ENCODE measurements at places on chromosomes 7 and 10.

DNA sequence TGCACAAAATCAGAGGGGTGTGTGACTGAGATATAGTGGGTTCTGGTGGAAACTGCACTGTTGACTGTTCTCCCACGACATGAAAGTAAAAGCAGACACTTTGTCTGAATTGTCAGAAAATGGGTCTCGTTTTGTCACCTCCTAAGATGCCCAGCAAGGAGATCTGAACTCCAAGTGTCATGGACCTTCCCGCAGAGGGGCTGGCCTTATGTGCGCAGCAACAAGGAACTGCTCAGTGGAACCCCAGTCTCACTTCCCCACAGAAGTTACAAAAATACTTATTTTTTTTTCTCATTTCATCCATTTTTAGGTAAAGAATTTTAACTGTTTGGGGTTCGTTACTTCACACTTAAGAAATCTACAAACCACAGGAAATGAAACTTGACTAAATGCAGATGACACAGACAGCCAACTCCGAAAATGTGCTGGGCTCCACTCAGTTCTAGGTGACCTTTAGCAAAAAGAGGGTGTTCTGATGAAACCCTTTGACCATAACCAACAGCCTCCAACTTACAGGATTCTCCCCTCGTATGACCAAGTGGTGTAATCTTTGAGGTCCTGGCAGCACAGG, 115.0 kb downstream of the FAM107B start:
- DNase-seq, result peak; percentile 66

- DNase-seq, result no peak
Measured at GRCh38 chr7:86814661-86815379, 171.1 kb downstream of the GRM3 start.

- DNase-seq, result no peak
Measured at GRCh38 chr10:85492684-85493083, 873.9 kb downstream of the GRID1 start.

DNA sequence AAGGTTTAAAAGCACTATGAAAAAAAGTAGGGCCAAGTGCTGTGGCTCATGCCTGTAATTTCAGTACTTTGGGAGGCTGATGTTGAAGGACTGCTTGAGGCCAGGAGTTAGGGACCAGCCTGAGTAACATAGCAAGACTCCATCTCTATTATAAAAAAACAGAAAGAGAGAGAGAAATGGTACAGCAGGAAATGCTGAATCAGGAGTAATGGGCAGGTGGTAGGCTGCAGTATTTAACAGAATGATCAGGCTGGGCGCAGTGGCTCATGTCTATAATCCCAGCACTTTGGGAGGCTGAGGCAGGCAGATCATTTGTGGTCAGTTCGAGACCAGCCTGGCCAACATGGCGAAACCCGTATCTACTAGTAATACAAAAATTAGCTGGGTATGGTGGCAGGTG, 49.6 kb downstream of the SCD start:
- DNase-seq, result no peak

- no peak for DNase-seq
Measured at GRCh38 chr7:156347132-156347531, 293.4 kb upstream of the RNF32 start.

DNA sequence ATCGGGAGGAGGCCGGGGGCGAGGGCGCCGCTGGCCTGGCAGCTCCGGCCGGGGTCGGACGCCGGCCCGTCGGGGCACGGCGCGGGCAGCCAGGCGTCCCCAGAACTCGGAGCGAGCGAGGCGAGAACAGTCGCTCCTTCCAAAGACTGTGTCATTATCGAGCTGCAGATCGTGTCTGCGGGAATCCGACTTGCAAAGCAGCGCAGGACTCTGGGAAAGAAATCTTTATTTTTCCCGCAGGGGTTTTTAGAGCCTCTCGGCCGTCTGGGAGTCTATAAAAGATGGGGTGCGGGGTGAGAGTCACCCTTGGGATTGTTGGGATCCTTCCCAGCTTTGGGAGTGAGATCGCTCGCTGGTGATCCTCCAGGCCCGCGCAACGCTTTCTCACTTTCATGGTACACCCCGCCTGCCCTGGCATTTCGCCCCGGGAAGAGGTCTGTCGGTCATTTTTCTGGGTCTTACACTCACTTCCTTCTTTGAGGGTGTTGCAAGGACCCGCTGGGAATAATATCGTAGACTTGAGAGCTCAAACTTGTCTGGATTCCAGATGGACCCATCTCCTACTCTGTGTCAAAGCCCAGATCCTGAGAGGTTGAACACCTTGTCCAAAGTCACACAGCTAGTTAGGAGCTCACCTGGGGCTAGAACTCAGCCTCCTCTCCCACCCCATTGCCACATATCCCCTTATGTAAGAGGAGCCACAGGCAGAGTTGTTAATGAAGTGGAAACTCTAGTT, 1.0 kb downstream of the UBTD1 start:
- DNase-seq, result no peak

GRCh38 chr7:42739638-42740037, 172.2 kb downstream of the C7orf25 start:
- DNase-seq, result no peak

DNA sequence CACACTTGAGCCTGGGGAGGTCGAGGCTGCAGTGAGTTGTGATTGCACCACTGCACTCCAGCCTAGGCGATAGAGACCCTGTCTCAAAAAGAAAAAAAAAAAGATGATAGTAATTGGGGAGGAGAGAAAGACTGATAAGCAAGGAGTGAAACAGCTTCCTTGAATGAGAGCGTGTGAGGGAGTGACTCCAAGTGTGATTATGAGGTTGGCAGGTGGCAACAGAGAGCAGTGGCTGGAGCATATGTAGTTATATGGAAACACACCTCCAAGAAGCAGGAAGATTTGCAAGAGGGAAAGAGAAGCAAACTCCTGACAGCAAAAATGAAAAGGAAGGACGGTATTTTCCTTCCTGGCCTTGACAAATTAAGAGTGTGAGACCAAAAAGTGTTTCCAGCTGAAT, 50.4 kb downstream of the VKORC1L1 start:
- no peak for DNase-seq

DNA sequence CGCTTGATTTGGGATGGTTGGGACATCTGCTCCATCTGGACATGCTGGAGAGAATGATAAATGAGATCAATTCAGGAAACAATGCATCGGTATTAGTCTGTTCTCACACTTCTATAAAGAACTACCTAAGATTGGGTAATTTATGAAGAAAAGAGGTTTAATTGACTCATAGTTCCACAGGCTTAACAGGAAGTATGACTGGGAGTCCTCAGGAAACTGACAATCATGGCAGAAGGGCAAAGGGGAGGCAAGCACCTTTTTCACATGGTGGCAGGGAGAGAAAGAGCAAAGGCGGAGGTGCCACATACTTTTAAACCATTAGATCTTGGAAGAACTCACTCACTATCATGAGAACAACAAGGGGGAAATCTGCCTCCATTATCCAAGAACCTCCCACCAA, 16.8 kb upstream of the TSPAN12 start:
- DNase-seq, result no peak

DNA sequence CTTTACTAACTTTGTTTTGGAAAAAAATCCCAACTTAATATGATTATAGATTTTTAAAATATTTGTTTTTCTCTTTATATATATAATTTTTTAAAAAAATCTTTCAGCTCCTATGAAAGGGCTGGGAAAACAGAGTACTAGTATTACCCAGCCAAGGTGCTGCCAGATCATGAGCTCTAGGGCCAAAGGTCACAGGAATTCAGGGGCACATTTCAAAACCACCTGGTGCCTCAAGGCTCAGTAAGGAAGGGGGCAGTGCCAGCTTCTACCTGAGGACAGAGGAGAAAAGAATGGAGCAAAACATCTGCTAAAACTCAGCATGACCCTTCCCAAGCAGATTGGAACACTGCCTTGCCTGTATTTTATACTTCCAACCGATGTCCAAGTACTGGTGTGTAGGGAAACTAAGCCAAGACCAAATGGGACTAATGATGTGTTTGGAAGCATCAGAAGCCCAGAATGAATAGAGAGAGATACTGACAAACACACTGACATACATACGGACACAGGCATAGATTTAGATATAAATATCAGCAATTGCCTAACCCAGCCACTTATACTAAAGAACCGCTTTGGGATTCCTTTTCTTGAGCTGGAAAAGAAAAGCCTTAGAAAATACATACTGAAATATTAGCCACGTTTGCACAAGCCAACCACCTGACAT, 667.3 kb downstream of the PARD3 start:
- DNase-seq, result no peak

DNA sequence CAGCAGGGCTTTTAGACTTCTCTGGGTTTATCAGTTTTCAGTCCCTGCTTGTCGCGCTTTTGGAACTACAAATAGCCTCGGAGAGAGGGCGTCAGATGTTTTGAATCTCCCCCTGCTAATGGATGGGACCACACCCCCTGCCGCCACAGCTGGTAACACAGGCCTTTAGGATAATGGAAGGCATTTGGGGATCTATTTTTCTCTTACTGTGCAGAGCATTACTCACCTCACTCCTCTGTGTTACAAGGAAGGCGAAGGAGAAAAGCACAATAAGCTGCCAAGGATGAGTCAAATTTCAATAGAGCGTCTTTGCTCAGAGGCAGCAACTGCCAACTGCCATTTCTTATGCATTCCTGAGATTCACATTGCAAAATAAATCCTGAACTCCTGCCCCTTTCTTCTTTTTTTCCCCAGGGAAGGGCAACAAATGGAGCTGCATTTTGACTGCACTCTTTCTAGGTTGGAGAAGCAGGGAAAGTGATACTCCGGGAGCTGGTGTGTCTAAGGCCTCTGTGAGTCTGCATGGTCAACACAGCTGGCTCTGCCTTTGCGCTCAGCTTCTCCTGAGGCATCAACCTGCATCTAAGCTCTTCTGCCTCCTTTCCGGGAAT, 31.5 kb upstream of the SMNDC1 start:
- DNase-seq, result no peak

- no peak for DNase-seq
Measured at GRCh38 chr10:44936314-44936975, 23.2 kb upstream of the RASSF4 start.

GRCh38 chr10:77604941-77605351, 32.7 kb downstream of the KCNMA1 start:
- no peak for DNase-seq

DNA sequence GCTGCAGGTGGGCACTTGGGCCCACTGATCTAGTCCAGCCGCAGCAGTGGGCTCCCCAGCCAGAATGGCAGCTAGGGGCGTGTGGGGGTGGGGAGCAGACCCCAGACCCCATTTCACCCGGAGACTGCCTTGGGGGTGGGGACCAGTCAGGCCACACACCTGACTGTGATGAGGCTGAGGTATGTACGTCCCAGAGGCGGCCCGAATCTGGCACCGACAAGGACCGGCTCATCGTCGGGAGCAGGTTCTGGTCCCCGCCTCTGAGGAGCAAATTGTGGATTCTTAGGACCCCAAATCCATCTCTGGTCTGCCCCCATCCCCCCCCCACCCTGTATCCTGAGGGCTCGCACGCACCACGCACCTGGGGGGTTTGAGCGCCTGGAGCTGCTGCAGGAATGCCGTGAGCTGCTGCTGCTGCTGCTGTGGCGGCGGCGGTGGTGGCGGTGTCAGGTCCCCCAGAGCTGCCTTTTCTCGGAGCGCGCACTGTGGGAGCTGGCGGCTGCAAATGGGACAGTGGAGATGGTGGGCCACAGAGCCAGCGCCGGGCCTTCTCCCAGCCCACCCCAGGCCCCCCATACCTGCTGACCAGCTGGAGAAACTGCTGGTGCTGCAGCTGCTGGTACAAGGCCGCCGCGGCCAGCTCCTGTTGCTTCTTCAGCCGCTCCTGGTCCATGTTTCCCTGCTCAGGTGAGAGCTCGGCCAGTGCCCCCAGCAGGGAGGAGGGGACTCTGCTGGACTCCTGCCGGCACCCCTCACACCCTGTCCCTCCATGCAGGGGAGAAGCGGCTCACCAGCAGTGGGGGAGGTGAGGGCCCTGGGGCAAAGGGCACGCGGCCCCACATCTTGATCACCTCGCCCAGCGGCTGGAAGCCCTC, 10.2 kb downstream of the GIGYF1 start:
- DNase-seq, result no peak

DNA sequence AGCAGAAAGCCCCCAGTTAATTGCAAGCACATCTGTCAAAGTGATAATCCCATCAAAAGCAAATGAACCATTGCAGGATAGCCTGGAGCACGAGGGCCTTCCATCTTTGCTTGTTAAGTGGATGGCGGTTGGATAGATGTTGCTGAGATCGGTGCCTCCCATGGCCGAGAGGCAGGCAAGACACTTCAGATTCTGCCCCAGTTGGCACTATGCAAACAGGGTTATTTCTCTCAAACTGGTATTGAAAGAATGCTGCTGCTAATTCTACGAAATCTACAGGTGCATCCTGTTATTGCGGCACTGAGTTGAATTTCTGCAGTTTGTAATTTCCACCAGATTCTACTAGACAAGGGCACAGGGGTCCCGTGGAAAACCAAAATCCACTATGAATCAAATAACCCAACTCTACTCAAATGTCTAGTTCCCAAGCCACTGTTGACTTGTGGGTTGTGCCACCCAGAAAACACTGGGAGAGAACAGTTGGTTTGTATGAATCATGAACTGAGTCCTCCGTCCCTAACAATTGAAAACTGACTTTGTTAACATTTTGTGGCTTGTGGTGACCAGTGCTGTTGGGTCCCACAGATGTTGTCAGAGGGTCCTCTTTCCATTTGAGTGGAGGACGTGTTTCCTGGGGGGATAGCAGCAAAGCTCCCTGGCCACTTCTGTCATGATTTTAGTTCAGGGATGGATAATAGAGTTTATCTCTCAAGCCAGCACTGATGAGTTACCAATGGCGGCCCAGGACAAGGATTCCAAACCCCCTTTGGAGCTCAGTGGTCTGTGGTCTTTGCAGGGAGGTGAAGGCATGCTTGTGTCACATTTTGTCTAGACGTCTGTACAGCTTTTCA, 7.1 kb upstream of the IL2RA start:
- peak; percentile 30 for DNase-seq

- DNase-seq, result no peak
Measured at GRCh38 chr7:106568680-106569499, 92.1 kb downstream of the CCDC71L start.

GRCh38 chr10:49632406-49633317, 18.8 kb downstream of the CHAT start:
- DNase-seq, result no peak

DNA sequence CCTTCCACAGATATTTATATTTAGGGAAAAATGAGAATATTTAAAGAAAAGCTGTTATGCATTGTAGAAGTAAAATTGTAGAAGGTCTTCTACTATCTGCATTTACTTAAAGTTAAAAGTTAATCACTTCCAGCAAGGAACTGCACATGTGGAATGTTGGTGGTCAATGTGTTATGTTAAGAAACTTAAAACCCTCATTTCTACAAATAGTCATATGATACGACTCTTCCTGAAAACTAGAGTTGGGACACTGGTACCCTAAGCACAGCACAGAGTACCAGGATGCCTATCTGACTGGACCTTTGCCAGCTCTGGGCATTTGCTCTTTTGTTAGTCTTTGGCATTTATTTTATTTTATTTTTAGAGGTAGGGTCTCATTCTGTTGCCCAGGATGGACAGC, 524.2 kb upstream of the GALNT17 start:
- no peak for DNase-seq

- no peak for DNase-seq
Measured at GRCh38 chr7:276230-276835, 13.6 kb upstream of the FOXL3 start.

GRCh38 chr7:6416516-6417145, 31.1 kb downstream of the DAGLB start:
- DNase-seq, result no peak

- no peak for DNase-seq
Measured at GRCh38 chr10:1241973-1242935, 186.1 kb downstream of the WDR37 start.

GRCh38 chr7:106344861-106345260, 60.1 kb upstream of the NAMPT start:
- no peak for DNase-seq
